ENCODE measurements at places on chromosomes 11 and 22.

- no peak for DNase-seq
These were observed 349.8 kb upstream of the B3GAT1 start for GRCh38 chr11:134761926-134762247.

- DNase-seq, result no peak
These were observed 35.8 kb downstream of the RRAS2 start for GRCh38 chr11:14323118-14323676.

DNA sequence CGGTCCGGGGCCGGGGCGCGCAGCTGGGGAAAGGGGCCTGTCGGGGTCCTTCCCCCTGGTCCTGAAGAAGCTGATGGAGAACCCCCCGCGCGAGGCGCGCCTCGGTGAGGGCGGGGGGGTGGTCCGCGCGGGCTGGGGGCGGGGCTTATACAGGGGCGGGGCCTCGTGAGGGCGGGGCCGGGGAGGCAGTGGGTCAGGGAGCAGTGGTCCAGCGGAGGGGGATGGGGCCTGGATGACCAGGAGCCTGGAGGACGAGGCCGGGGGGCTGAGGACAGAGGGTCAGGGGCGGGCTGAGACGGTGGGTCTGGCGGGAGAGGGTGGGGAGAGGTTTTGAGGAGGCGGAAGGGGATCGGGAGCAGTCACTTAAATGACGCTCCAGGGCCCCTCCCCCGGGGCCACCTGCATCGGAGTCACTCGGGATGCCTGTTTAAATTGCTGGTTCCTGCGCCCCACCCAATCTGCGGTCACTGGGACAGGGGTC, 396 bp downstream of the TEF start:
- DNase-seq, result peak; percentile 29

- DNase-seq, result no peak
These were observed 1233.8 kb upstream of the CNTN5 start for GRCh38 chr11:97786961-97787360.

GRCh38 chr11:45455536-45455935, 169.4 kb upstream of the SYT13 start:
- no peak for DNase-seq

GRCh38 chr11:72216638-72217037, at the start of gene FOLR2:
FOLR2 (plus strand) TSS chr11:72216794; CDS start chr11:72218585, 1,791 bp downstream.
- no peak for DNase-seq

GRCh38 chr11:64086258-64087123, 50.8 kb downstream of the FLRT1 start:
- DNase-seq, result no peak

DNA sequence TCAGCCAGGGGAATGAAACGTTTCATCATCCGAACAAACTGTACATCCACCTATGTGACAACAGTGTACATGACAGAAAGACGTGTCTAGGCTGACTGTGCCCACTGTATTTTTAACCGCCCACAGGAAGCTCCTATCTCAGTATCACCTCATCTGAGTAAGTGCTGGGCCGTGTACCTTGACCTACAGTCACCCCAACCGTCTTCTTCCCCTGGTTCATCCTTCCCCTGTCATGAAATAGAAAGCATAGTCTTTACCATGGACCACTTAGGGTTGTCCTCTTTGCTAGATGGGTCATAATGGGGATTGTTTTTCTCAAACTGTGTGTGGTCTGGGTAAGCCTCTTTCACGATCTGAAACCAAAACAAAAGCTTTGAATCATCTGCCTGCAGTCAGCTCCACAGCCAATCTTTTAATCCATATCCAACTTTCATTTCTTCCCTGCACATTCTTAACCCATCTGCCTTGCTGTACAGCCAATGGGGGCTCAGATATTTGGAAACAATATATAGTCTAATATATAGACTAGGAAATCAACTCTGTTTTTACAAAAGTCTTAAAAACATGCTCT, 4.2 kb downstream of the THYN1 start:
- DNase-seq, result no peak

- DNase-seq, result no peak
These were observed 21.0 kb upstream of the OR5AK2 start for GRCh38 chr11:56967726-56968125.

DNA sequence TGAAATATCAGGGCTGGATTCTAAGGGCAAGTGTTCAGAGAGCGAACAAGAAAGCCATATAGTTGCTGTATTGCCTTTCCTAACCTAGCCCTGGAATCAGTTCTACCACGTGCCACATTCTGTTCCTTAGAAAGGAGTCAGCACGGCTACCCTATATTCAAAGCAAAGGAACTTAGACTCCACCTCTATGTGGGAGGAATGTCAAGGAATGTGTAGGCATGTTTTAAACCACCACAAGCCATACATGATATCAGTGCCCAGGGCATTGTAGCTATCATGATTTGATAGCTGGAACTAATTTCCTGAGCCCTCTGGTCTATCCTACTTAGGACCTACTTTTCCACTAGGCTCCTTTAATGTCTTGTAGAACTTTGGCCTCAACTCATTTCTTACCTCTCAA, 2.5 kb upstream of the EIF4ENIF1 start:
- no peak for DNase-seq
